Upper lobe of left lung (tissue), 6 donors: ENCODE measurements at places on chromosomes 7 and 10. TPM values are rescaled to one million over a fixed set of nuclear protein-coding genes. Genes with fewer than 3 reads are reported as not detected.
A peak's percentile ranks its signal among the peaks of the same experiment; 100 is the strongest.

DNA sequence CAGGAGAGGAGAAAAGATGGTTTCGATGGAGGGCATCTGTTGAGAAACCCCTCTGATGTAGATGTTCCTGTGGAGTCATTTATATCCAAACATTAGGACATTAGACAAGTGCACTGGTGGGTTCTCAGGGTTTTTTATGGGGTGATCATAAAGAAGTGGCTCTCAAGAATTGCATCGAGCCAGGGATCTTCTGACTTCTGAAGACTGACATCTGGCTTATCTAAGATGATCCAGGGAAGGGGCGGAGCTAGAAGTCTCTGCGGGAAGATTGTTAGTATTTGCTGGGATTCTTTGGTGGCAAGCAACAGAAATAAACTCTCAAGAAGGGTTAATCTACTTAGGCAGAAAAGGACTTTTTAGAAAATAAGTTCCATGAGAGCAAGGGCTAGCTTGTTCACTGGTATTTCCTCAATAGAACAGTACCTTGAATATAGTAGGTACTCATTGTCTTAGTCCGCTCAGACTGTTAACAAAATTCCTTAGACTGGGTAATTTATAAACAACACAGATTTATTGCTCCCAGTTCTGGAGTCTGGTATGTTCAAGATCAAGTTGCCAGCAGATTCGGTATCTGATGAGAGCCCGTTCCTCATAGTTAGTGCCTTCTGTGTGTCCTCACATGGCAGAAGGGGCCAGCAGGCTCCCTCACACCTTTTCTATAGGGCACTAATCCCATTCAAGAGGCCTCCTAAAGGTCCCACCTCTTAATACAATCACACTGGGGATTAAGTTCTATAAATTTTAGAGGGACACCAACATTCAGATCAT is 28.5 kb upstream of the SYPL1 start:
- no peak overlapping the region for H3K27ac ChIP-seq
- no peaks in the 10 kb centered on the region for H3K36me3 ChIP-seq
- no peaks in the 10 kb centered on the region for H3K27me3 ChIP-seq
- H3K4me1 ChIP-seq = peaks cover 5% of the 10 kb centered on the region
- DNase-seq = no peak
- no peak overlapping the region for H3K4me3 ChIP-seq

DNA sequence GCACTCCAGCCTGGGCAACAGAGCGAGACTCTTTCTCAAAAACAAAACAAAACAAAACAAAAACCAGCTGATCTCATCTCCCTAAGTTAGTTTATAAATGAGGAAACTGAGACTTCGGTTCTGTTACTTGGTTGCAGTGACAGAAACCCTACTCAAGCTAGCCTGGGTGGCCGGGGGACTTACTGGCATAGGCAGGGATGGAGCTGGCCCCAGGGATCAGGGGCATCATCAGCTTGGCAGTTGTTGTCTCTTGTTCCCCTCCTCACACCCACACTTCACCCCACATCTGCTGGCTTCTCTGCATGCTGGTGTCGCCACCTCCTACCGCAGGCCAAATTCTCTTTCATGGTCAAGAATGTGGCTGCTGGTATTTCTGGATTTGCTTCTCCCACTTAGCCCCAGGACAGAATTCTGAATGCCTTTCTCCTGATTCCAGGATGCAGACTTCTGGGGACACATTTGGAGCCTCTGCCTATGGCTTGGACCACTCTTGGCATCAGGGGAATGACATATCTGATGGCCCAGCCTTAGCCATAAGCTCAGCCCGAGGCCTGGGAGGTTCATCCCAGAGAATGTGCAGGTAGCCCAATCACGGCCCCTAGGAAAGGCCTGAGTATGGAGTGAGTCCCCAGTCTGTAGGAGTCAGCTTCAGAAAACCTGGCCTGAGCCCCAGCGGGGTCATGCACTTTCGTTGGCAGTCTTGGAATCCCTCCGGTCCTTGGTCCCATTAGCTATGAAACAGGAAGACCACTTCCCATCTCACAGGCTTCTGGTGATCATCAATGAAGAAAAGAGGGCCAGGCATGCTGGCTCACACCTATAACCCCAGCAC is 41.6 kb upstream of the CTBP2 start:
- DNase-seq = no peak
- H3K27ac ChIP-seq = no peak overlapping the region
- H3K4me3 ChIP-seq = no peak overlapping the region
- no peaks in the 10 kb centered on the region for H3K36me3 ChIP-seq

DNA sequence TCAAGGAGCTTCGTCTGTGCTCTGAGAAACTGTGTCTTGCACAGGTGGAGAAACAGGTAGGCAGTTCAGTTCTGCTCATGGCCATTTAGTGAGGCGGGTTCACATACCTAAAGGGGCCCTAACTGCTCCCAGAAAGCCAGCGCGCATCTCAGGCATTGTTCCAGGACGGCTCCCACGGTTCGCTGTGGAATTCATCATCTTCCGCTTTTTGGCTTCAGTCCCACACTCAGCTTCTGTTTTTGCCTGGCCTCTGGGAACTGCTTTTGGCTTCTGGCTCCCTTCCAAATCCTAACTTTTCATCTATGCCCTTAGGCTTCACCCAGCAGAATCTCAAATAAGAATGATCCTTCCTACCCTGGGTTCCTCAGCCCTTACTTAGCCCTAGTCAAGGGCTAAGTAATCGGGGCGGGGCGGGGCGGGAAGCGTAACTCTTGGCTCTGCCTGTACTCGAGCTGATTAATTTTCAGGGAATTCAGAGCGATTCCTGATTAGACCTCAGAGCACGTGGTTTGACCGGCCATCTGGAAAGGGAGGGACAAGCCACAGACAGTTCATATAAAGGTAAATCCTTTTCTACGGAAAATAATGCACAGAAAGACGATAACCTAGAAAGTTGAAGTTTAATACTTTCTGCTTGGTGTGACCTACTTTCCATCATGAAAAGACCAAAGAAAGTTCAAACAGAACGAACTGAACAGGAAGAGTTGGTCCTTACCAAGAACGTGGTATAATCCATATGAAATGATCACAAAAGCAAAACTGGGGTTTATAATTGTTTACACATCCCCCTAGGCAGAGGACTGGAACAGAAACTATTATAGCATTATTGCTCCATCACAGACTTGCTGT is 105.7 kb downstream of the ST8SIA6 start:
- H3K27ac ChIP-seq = peak overlapping the region; percentile 27
- H3K4me3 ChIP-seq = no peak overlapping the region
- H3K27me3 ChIP-seq = no peaks in the 10 kb centered on the region
- DNase-seq = peak; percentile 22
- H3K36me3 ChIP-seq = no peaks in the 10 kb centered on the region
- H3K4me1 ChIP-seq = no peaks in the 10 kb centered on the region

DNA sequence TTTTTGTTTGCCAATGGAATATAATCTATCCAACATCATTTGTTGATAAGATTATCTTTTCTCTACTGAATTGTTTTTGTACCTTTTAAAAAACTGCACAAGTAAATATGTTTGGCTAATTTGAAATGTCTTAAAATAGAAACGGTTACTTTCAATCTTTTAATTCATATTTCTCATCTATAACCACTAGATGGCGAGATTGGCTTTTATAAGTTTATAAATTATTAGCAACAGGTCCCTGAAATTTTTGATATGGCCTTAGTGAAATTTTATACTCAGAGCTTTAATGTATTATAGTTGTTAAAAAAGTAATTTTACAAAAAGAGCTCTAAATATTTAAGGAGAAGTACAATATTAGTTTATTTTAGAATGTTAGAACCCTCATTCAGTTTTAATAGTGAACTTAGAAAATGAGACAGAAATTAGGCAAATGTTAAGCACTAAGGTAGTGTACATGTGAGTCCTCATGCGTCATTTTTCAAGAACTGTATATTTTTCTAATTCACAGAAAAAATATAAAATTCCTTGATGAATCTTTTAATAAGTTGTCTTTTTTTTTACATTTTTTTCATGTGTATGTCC is 592.5 kb downstream of the ARL4A start:
- no peaks in the 10 kb centered on the region for H3K4me1 ChIP-seq
- H3K4me3 ChIP-seq = no peak overlapping the region
- no peaks in the 10 kb centered on the region for H3K27me3 ChIP-seq
- DNase-seq = no peak

Gene ADAM22
- total RNA-seq = 1.2 TPM

Gene H2AZ2
- total RNA-seq = 137 TPM

- H3K27ac ChIP-seq = no peak overlapping the region
- H3K27me3 ChIP-seq = no peaks in the 10 kb centered on the region
- DNase-seq = no peak
Observed at GRCh38 chr10:60096761-60097513, 190.6 kb upstream of the CCDC6 start.

Gene CAV1
- total RNA-seq = 345 TPM

DNA sequence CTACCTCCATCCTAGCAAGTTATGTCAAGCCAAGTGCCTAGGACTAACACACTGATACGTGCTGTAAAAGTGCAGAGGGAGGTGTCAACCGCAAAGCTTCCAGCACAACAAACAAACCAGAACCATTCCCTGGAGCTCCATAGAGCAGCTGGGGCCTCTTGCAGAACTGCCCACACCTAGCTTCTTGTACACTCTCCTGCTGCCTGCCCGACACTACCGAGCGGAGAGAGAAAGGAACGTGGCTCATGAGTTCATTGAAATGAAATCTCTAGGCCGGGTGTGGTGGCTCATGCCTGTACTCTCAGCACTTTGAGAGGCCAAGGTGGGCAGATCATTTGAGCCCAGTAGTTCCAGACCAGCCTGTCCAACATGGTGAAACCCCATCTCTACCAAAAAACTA is 73.5 kb downstream of the MKI67 start:
- no peak for DNase-seq
- H3K27me3 ChIP-seq = no peaks in the 10 kb centered on the region
- H3K36me3 ChIP-seq = peaks cover 66% of the 10 kb centered on the region
- peak overlapping the region; percentile 88 for H3K27ac ChIP-seq

Gene ZNF239
- total RNA-seq = 1.1 TPM

DNA sequence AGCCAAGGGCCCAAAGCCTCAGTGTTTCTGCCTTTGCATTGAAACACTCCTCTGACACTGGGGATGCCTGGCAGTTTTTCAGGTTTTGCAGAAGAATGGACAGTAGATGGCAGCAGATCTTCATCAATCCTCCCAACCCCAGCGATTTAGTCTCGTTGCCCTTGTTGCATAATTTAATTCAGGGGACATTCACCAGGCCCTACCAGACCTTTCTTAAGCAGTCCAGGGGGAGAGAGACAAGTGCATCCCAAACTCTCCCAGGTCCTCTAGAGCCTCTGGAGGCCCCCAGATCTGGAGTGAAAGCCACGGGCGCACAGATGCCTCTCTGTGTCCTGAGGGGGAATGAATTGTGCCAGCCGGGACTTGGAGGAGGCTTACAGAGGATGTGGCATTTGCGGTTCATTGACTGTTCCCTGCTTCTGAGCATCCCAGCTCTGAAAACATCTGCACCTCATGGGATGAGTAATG is 29.6 kb downstream of the MINDY4 start:
- H3K27ac ChIP-seq = no peak overlapping the region
- no peak for DNase-seq
- H3K27me3 ChIP-seq = no peaks in the 10 kb centered on the region
- H3K36me3 ChIP-seq = no peaks in the 10 kb centered on the region
- peaks cover 18% of the 10 kb centered on the region for H3K4me1 ChIP-seq
- H3K4me3 ChIP-seq = no peak overlapping the region

DNA sequence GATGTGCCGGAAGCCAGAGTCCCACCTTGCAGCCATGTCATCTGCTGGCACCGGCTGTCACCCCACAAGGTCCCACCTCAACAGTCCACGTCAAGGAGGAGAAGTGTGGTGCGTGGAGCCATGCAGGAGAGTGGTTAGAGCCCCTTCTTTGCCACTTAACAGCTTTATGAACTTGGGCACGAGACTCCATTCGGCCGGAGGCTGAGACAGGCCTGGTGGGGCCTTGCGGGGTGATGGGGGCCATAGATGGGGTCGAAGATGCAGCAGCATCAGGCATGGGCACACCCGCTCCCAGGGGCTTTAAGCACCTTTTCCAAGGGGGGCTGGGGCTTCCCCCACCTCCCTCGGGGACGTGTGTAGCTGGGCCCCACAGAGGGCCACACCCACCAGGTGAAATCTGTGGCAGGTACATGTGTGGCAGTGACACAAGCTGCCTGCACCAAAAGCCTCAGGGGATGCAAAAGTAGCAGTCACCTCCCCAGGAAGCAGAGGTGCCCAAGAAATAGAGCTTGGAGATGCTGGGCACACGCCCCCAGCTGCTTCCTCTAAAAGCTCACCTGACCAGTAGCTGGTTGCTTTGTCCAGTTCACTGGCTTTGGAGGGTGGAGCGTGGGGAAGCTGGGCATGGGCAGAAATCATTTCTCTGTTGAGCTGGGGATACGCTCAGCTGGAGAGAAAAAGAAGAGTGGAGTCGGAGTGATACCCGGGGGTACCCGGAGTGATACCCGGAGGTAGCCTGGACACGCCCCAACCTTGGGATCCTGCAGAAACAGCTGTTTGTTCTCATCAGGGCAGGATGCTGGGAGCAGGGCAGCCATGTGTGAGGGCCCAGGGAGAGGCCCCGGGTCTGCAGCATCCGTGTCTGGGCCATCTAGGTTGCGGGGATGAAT is 199.8 kb downstream of the EBF3 start:
- no peak overlapping the region for H3K27ac ChIP-seq
- no peaks in the 10 kb centered on the region for H3K27me3 ChIP-seq
- no peak overlapping the region for H3K4me3 ChIP-seq
- peak; percentile 47 for DNase-seq
- no peaks in the 10 kb centered on the region for H3K4me1 ChIP-seq
- H3K36me3 ChIP-seq = peaks cover 18% of the 10 kb centered on the region

GRCh38 chr7:64947252-64948000 is 43.4 kb downstream of the ZNF117 start:
- DNase-seq = no peak
- H3K36me3 ChIP-seq = no peaks in the 10 kb centered on the region
- H3K27ac ChIP-seq = no peak overlapping the region
- H3K4me1 ChIP-seq = peaks cover 7% of the 10 kb centered on the region

DNA sequence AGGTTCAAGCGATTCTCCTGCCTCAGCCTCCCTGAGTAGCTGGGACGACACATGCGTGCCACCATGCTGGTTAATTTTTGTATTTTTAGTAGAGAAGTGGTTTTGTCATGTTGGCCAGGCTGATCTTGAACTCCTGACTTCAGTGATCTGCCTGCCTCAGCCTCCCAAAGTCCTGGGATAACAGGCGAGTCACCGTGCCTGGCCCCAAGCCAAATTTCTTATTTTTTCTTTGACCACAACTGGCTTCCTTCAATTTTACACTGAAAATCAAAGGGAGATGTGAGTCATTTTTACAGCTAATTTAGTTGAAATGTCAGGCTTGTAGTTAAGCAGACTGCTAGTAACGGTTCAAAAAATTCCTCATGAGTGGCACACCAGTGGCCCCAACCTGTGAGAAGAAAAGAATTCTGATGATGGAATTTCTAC is 7.8 kb downstream of the RNF216 start:
- H3K27ac ChIP-seq = no peak overlapping the region
- H3K36me3 ChIP-seq = no peaks in the 10 kb centered on the region
- no peak for DNase-seq
- peaks cover 17% of the 10 kb centered on the region for H3K4me1 ChIP-seq
- H3K4me3 ChIP-seq = no peak overlapping the region

DNA sequence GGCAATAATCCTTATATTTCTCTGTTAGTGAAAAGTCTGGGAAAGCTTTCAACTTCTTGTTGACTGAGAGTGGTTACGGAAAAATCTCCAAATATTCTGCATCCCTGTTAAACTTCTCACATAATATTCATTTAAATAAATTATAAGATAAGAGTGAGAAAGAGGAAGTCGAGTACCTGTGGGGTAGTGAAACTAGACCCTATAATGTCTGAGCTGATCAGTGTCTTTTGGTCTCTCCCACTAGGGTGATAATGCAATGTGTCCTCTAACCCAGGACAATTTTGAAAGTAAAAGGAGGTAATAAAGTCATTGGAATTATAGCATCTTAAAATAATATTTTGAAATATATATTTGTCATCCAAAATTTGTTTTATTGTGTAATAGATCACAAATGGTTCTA is 2.1 kb upstream of the AGR3 start:
- DNase-seq = no peak
- H3K27ac ChIP-seq = no peak overlapping the region
- H3K4me1 ChIP-seq = no peaks in the 10 kb centered on the region
- H3K4me3 ChIP-seq = no peak overlapping the region

Gene TMEM26
- not detected for total RNA-seq

Gene KIAA1217
- total RNA-seq = 28.2 TPM
